Mesothelial cell of epicardium (in vitro differentiated cells): ENCODE measurements at places on chromosomes 16 and 17.

GRCh38 chr17:50080096-50080480 lies 15.1 kb upstream of the PDK2 start:
- DNase-seq = no peak

DNA sequence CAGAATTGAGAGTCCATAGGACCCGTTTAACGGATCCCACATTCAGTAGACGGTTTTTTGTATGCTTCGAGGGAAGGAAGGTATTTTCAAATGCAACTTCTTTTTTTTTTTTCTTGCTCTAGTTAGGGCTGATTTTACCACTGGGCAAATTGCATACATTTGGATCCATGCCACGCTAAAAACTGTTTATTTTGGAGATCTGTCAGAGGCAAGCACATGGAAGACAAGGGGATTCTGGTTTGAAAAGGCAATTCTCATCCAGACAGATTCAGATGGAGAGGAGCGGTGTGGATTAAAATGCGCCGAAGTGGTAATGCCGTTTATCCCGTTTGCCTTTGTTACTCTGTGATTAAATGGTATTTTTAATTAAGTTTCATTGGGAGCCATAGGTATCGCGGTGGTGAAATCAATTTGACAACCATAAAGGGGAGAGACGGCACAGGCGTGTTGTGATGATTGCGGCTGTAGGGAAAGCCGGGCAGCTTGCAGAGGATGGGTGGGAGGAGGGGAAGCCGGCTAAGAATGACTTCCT lies 170.4 kb downstream of the IRX3 start:
- no peak for DNase-seq

DNA sequence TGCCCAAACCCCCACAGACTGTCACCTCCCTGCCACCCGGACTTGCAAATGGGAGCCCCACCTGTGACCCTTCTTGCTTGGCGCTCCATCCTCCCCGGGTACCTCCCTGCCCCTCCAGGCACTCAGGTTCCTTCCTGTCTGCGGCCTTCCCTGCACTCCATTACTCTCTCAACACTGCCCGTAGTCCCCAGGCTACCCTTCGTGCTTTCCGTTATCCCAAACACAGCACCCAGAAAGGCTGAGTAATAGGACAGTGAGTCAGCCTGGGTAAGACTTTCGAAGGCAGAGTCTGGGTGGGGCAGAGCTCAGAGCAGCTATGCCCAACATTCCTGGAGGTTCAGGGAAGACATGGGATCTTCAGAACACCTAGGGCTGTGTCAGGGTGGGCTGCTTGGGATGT lies 16.6 kb upstream of the C16orf74 start:
- DNase-seq = no peak

- DNase-seq = no peak
These were observed 51.4 kb upstream of the WSCD1 start for GRCh38 chr17:6018788-6019187.

DNA sequence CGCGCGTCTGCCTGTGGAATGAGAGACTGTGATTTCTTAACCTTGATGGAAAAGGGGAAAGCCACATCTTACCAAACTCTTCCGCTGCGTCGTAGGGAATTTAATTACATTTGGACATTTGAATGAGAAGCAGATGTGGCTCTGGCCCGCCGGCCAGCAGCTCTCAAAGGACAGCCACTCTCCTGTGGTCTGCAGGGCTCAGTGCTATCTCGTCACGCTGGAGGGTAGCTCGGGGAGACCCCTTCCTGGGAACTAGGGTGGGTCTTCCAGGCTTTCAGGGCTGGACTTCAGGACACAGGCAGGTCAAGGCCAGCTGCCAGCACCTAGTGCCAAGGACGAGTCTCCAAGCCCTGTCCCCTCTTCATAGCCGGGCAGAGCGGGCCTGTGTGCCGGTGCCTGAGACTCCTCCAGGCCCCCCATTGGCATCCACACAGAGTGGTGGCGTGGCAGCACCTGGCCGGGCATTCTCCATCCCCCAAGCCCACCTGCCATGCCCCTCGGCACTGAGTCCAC lies 15.9 kb upstream of the TBX2 start:
- DNase-seq = no peak

GRCh38 chr16:56348168-56349085 lies 76.9 kb downstream of the AMFR start:
- no peak for DNase-seq

DNA sequence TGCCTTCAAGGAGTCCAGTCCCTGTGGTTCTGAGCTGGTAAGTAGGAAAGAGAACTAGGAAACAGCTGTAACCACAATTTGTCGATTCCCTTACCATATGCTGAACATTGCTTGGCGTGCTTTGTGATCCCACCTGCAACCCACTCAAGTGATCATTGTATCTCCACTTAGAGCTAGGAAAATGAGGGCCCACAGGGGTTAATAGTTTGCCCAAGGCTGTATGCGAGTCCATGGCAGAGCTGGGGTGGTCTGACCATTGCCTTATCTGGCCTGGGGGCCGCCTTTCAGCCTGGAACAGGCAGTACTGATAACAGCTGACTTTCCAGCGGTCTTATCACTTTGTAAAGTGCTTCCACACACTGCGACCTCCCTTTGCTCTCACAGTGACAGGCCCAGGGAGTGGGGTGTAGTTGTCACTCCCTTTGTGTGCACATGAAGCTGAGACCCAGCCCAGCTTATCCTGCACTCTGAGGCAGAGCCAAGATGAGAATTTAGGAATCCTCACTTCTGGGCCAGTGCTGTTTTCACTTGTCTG lies 9.8 kb downstream of the MYL4 start:
- no peak for DNase-seq

DNA sequence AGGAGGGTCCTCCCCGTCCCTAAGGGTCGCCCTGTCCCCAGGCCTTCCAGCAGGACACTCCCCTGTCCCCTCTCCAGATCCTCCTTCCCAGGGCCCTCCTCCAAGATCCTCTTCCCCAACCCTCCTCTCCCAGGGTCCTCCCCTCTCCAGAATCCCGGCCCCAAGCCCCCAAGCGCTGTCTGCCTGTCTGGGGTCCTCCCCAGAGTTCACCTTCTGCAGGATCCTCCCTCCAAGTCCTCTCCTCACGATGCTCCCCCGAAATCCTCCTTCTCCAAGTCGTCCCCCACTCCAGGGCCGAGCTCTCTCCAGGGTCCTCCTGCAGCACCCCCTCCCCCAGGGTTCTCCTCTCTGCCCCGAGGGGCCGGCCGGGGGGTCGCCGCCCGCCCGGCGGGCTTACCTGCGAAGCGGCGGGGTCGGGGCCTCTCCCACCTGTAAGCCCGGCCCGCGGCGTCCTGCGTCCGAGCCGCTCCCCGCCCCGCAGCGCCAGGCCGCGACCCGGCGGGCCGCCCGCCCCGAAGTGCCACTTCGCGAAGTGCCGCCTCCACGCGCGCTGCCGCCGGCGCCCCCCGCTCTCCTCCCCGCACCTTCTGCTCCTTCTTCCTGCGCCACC lies 678 bp upstream of the BAIAP2 start:
- peak; percentile 58 for DNase-seq

- DNase-seq = no peak
These were observed 229.6 kb downstream of the ZFHX3 start for GRCh38 chr16:72818236-72818845.

DNA sequence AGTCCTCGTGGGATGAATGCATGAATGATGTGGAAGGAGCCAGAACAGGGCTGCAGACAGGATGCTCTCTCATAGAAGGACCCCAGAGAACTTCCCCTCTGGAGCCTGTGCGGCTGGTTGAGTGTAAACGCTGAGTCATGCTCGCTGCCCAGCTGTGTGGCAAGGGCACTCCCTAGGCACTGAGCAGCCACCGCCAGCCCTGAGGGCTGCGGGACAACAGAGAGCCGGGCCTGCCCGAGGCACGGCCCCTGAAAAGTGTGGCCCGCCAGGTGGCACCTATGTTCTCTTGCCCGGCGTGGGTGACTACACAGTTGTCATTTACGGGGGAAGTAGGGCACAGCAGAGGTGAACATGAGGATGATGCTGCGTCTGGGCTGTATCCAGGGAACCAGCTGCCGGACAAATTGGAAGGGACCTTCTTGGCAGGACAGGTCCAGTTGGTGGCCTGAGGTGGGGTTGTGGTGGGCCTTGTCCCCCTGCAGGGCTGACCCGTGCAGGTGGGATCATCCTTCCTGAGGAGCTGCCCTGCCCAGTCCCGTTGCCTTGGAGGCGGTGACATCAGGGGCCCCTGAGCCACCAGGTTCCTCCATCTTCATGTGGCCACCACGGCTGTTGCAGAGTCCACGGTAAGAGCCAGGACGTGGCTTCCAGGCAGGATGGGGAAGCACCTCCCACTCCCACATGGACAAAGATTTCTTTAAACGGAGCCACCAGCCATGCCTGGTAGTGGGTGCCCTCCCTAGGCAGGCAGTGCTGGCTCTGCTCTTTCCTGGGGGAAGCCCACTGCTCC lies 94.8 kb upstream of the CBX4 start:
- DNase-seq = no peak

GRCh38 chr17:31586946-31587345 lies 195.5 kb downstream of the RAB11FIP4 start:
- no peak for DNase-seq

- DNase-seq = no peak
These were observed 59.2 kb downstream of the CNGB1 start for GRCh38 chr16:57911743-57912142.

GRCh38 chr17:17708295-17708694 lies 27.0 kb downstream of the RAI1 start:
- DNase-seq = no peak

- DNase-seq = no peak
These were observed 19.4 kb downstream of the GNGT2 start for GRCh38 chr17:49190932-49191331.

GRCh38 chr16:80100846-80101451 lies 439.8 kb upstream of the DYNLRB2 start:
- no peak for DNase-seq

- no peak for DNase-seq
These were observed 204.7 kb downstream of the HS3ST4 start for GRCh38 chr16:25896411-25896810.

GRCh38 chr16:88731699-88732098 lies 25.4 kb downstream of the CTU2 start:
- DNase-seq = no peak

DNA sequence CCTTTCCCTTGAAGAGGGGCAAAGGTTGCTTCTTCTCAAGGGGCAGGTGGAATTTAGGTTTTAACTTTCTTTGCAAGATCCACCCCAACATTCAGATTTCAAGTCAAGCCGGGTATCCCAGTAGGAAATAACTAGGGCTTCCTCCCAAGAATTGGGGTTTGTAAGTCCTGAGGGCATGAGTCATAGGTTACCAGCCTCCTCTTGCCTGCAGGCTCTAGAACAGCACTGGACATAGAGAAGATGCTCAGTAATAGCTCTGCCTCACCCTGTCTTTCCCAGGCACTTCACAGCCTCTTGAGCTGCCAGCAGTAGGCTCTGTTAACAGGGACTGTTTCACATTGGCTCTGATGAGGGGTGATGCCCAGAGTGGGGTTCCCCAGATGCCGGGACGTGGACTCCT lies 35.8 kb upstream of the ZFP90 start:
- no peak for DNase-seq

- DNase-seq = no peak
These were observed 18.4 kb downstream of the TOX3 start for GRCh38 chr16:52528393-52529065.

- no peak for DNase-seq
These were observed 37.4 kb upstream of the IL21R start for GRCh38 chr16:27364493-27365141.

GRCh38 chr16:88453217-88453531 lies at the start of gene ZFPM1:
Gene ZFPM1 (plus strand): TSS chr16:88453280. CDS start chr16:88453639, 359 bp downstream.
- no peak for DNase-seq

- DNase-seq = no peak
These were observed 9.5 kb upstream of the TEKT3 start for GRCh38 chr17:15350777-15351477.

DNA sequence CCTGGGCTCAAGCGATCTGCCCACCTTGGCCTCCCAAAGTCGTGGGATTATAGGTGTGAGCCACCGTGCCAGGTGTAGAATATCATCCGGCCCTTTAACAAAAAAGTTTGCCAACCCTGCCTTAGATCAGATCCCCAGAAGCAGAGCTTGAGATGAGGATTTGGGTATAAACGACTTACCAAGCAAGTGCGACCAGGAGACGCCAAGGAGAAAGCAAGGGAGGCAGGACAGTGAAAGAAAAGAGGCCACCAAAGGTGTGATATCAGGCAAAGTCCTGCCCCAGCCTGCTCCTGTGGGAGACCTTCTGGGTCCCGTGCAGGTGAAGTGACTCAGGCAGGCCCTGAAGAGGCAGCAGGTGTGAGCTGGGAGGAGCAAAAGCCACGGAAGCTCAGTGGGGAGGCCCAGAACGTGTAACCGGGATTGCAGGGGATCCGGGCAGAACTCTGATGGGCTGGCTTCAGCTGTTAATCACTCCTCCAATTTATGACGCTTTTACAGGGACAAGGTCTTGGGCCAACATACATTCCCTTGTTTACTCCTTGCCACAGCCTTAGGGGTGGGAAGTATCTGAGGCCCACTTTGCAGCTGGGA lies 14.1 kb upstream of the CALB2 start:
- no peak for DNase-seq

GRCh38 chr16:69240331-69240730 lies 53.4 kb downstream of the SNTB2 start:
- no peak for DNase-seq

DNA sequence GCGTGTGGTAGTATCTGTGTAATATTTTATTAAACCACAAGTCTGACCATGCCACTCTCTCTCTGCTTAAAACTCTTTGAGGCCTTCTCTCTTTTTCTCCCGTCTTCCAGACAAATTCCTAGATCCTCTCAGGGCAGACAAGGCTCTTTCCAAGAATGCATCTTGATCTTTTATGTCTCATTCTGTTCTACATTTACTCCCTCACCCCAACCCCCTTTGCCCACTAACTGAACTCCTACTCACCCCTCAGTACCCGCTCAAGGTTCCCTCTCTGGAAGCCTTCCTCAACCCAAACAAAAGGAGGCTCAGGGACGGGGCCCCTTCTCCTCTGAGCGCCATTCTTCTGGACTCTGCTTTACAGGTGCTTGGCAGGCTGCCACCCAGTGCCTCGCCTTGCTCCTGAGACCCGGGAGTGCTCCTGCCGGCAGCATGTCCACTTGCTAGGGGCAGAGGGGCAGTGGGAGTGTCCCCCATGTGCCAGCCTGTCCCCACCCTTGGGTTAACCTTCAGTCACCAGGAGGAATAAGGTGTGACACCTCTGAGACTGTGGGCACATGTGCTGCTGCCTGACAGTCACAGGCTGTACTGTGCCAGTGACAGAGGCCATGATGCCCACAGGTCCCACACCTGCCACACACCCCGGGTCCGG lies 9.2 kb downstream of the SLC13A2 start:
- no peak for DNase-seq

- DNase-seq = no peak
These were observed 206.7 kb downstream of the RPTOR start for GRCh38 chr17:80751070-80751945.
